ENCODE measurements at places on chromosomes 4 and X.

DNA sequence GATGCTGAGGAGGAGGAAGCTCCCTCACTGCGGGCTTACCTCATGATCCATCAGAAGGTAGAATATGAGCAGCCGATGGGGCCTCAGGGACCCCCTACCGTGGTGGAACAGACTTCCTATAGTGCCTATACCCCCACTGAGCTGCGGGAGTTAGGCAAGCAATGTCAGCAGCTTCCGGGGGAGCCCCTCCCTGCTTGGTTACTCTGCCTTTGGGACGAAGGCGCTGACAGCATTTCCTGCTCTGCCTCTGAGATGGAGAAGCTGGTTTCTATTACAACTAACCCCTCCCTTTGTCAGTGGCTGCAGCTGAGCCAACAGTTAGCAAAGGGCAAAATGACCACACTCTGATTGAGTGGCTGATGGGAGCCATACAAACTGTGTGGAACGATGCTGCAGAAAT, 430.7 kb downstream of the IDS start:
- DNase-seq: no peak

- no peak for DNase-seq
Observed at GRCh38 chr4:38177641-38178391, 217.6 kb downstream of the PTTG2 start.

DNA sequence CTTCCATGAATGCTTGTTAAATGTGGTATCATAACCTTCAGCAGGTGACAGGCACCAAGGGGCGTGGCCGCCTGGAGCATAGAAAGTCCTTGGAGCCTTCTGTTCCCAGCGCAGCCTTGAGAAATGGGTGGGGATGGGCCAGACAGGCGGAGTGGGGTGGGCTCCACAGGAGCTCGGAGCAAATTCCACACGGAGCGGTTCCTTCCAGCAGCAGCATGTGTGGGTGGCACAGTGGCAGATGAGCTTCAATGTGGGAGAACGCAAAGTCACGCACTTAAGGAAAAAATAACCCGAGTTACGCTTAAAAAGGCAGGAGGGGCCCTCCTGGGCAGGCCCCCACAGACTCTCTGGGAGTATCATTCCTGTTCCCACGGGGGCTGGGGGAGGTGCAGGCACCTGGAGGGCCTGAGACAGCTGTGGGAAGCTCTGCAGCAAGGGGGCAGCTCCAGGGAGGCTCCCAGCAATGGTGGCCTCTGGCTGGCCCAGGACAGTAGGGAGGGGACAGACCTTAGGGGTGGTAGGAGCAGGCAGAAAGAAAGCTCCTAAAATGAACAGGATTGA, 15.3 kb downstream of the TMEM271 start:
- no peak for DNase-seq

DNA sequence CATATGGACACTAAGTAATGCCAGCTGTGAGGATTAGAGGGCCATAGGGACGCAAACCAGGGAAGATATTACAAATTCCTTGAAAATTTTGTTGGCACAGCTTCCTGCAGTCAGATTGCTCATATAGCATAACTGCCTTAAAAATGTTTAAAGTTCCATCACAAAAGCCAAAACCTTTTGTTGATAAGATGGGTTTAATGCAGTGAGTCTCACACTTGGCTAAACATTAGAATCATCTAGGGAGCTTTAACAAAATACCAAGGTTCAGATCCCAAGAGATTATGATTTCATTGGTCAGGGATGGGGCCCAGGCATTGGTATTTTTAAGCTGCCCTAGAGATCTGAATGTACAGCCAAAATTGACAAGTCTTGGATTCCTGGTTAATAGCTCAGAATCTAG, 376.5 kb upstream of the MAD2L1 start:
- no peak for DNase-seq

DNA sequence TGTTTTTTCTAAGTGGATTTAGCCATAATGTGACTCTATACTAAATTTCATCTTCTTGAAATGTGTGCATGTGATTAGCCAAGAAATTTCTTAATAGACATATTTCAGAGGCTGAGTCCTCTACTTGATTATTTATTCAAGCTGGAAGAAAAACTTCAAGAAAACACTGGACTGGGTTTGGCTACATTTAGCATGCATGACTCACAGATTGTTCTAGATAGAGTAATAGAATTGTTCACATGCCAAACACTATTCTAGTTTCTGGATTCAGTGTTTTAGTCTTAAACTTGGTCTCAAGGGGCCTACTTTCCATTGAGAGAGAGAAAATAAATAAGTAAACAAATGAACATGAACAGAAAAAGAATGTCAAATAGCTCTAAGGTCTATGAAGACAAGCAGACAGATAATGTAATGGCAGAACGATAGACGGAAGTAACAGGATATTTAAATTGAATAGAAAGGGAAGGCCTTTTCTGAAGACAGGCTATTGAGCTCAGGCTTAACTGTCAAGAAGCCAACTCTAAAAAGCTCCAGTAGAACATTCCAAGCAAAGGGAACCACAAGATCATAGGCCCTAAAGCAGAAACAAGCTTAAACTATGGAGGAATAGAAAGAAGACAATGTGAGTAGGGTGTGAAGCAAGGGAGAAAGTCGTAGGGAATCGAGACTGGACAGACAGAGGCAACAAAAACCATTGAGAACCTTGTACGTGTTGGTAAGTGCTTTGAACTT, 104.6 kb downstream of the TMEM144 start:
- no peak for DNase-seq
